GM12892 (cell line): ENCODE measurements at places on chromosomes 6 and 20.

- no peak for DNase-seq
Measured at GRCh38 chr20:6126846-6127245, 4.0 kb upstream of the FERMT1 start.

GRCh38 chr6:10801224-10801848 lies 37.0 kb downstream of the MAK start:
- peak; percentile 45 for DNase-seq

- no peak for DNase-seq
Measured at GRCh38 chr6:108291091-108291490, 3.8 kb upstream of the AFG1L start.

- no peak for DNase-seq
Measured at GRCh38 chr20:24909086-24909780, 39.8 kb upstream of the CST7 start.

GRCh38 chr6:1105833-1106400 lies 206.0 kb upstream of the FOXQ1 start:
- no peak for DNase-seq

- no peak for DNase-seq
Measured at GRCh38 chr6:88910922-88911778, 52.3 kb downstream of the RNGTT start.

DNA sequence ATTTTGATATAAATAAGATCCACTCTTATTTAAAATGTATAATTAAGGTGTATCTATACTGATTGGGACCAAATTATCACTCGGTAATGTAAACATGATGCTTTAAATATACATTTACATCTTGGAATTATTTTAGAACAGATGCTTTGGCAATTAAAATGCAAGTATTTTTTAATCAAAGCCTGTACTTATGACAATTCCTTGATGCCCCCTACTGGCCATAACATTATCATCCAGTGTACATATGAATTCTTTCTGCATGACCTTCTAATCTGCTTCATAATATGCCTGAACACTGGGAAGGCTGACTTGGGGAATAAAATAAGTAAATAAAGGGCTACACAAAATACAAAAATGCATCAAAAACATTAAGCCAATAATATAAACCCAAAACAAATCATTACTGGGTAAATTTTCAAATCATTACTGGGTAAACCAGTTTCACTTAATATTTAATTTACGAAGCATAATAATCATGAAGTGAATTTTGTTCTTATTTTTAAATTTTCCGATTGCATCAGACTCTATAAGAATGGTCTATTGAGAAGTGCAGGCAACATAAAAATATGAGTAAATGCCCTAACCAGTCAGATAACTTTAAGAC lies 65.1 kb downstream of the CGA start:
- DNase-seq: no peak

DNA sequence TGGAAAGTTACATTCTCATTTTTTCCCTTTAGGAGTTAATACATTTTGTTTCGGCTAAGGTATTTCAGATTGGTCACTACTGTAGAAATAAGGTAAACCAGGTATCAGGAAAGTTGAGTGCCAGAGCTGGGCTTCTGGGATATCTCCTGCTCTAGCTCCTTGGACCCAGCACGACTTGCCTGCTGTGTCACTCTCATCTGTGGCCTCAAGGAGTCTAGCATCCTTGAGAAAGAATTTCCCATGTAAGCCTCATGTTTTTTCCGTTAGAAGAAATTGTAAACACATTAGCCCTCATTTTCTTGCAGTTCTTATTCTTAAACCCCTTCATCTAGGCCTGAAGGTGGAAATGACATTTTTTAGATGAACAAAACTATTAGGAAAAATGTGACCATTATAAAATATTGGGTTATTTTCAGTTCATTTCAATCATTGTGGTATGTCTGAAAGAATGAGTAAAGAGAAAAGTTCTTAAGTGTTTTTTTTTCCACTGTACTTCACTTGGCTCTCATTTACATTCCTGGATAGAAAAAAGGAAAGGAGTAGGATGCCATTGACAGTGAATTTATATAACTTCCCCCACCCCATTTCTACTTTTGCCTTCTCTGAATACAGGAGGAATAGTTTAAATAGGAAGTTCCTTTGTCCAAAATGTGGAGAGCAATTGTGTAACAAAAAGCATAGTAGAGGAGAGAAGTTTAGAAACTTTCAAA lies 46.7 kb downstream of the CD2AP start:
- DNase-seq: no peak

- DNase-seq: no peak
Measured at GRCh38 chr20:14617123-14617522, 279.7 kb upstream of the FLRT3 start.

DNA sequence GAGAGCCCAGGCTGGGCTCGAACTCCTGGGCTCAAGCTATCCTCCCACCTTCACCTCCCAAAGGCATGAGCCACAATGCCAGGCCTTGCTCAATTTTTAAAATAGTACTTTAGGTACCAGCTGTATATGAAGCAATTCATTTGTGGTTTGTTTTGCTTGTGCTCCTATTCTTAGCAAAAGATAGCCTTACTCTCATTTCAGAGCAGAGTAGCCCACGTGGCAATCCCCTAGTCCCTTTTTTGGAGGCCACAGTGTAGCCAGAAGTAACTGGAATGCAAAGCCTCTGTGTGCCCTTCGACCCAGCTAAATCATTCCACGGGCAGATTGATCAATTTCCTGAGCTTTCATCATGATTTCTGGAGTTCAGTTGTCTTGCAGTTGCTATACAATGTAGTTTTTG lies 372.2 kb downstream of the NRN1 start:
- no peak for DNase-seq

DNA sequence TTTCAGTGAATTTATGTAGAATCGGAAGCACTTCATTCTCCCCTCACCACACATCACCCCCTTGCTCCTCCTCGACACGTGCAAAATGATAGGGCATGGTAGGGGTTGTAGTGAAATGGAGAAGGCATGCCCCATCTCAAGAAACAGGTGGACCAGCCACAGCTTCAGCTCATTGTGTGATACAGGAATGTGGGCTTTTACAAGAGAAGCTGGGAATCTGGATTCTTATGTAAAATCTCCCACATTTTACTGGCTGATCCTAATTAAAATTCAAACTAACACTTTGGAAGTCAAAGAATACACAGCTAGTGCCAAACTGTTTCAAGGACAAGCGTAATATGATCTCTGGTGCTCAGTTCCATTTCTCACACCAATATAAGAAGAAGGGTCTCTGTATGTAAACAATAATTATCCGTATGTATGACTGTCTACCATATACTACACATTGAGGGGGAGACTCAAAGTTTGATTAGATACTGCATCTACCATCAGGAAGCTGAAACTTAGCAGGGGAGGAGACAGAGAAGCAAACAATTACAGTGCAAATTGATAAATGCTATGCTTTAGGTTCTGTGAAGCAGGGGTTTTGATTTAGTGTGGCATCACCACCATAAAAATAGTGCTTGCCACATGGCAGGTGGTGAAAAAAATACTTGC lies 24.3 kb upstream of the KIAA0408 start:
- DNase-seq: no peak

GRCh38 chr20:58634521-58635278 lies 16.4 kb upstream of the STX16 start:
- no peak for DNase-seq

DNA sequence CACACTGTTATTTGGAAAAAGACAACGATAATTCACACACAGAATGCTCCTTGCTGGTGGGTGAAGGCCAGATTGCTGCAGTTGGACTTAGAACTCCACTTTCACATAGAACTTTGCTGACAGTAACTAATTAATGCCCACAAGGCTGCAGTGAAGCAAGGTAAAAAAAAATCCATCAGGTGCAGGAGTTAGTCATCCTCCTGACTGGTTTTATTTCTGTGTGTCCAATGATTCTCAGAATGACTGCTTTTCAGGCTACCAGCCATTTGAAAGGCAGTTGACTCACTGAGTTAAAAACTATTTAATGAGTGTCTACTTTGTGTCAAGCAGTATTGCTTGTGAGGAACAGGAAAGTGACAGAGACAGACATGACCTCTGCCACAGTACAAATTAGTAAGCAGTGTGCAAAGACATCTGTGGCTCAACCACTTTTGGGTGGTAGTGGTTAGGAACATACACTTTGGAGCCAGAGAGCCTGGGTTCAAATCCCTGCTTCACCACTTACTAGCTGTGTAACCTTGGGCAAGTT lies 41.9 kb downstream of the ELOVL5 start:
- peak; percentile 13 for DNase-seq

DNA sequence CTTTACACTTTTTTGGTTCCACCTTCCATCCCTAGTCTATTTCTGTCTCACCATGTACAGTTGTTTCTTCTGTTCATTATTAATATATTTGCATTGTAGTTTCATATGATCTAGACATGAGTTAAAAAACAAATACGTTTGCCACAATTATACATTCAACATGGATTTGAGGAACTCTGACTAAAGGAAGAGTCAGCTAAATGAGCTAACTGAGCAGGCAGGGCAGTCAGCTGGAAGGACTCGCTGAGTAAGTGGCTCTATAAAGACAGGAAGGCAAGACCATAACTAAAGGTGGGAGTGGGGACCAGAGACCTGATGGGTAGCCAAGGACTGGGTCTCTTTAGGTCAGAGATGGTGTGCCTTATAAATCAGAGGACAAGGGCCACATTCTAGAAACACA lies 26.3 kb downstream of the TMX4 start:
- no peak for DNase-seq

GRCh38 chr20:52536841-52537400 lies 345.3 kb upstream of the ZFP64 start:
- DNase-seq: no peak

- DNase-seq: no peak
Measured at GRCh38 chr6:158661156-158661685, 11.4 kb downstream of the SYTL3 start.

- DNase-seq: no peak
Measured at GRCh38 chr20:17568972-17569521, 828 bp upstream of the DSTN start.

DNA sequence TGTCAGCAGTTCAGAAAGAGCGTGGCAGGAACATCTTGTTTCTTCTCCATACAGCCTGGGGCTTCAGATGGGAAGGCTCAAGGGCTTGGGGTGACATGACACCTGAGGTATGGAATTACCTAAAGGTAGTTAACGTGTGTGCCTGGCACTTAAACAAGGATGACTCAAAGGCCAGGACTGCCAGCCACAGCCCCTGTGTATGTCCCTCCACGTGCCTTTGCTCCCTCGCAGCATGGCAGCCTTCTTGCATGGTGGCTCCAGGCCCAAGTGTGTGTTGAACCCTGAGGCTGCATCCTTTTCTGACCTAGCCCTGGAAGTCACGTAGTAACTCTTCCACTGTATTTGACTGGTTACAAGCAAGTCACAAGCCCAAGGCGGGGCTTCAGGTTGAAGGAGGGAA lies 33.6 kb upstream of the MYL9 start:
- DNase-seq: no peak

DNA sequence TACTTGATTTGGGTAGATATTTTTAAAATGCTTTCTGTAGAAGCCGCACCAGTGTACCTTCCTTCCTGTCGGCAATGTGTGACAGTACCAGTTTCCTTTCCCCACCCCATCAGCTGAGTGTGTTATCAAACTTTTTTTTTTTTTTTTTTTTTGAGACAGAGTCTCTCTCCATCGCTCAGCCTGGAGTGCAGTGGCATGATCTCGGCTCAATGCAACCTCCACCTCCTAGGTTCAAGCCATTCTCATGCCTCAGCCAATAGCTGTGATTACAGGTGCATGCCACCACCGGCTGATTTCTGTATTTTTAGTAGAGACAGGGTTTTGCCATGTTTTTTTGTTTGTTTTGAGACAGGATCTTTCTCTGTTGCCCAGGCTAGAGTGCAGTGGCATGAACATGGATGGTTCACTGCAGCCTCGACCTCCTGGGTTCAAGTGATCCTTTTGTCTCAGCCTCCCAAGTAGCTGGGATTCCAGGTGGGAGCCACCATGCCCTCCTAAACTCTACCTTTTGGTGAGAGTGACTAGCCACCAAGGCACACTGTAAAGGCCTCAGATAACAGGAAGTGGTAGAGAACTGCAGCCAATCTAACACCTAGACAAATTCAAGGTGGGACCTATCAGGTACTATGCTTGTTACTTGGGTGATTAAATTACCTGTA lies 26.5 kb upstream of the ZBTB22 start:
- no peak for DNase-seq
